ENCODE measurements at places on chromosomes 7 and 10.

DNA sequence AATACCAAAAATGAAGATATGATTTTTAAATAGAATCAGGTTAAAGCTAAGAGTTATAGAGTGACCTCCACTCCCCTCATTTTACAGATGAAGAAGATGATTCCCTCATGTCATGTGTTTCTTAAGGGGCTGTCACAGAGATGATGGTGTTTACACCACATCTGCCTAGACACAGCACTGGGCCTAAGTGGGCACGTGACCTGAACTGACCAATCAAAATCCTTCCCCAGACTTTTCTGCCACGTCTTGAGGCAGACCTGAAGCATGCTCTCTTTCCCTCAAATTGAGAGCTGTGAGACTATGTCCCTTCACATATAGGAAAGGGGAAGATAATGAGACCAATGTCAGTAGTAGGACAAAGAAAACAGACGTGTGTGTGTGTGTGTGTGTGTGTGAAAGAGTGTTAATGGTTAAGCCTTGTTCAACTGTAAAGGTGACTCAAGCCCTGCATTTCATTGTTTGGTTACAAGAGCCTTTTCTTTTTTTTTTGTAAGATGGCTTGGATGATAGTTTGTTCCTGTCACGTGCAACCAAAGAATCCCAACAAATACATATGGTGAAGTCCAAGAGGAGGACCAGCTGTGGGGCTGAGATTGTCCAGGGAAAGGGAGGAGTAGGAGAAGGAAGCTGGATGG lies 172.8 kb upstream of the AOAH start:
- DNase-seq: no peak

DNA sequence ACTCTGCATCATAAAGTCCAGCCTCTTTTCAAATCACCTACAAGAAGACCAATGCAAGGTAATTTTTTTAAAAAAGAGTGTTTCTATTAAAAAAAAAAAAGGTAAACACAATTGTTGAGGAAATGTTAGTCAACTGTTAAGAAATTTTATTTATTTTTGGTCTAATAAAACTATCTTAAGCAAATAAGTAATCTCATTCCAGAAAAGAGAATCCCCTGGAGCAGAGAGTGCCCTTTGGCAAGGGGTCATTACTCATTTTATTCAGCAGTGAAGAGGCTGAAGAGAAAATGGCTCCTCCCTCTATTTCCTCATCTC lies 63.4 kb upstream of the GSDME start:
- no peak for DNase-seq

GRCh38 chr7:25789701-25790640 lies 362.0 kb upstream of the NFE2L3 start:
- no peak for DNase-seq

DNA sequence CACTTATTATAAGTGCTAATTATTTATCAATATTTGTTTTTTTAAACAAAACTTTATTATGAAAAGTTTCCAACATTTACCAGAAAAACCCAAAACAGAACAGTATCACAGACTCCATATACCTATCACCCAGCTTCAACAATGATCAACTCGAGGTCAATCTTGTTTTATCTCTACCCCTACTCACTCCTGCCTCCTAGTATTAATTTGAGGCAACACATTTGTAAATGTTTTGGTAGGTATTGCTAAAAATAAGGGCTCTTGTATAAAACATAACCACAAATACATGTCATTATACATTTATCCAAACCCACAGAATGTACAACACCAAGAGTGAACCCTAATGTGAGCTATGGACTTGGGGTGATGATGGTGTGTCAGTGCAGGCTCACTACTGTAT lies 15.9 kb upstream of the CDH23 start:
- DNase-seq: no peak

DNA sequence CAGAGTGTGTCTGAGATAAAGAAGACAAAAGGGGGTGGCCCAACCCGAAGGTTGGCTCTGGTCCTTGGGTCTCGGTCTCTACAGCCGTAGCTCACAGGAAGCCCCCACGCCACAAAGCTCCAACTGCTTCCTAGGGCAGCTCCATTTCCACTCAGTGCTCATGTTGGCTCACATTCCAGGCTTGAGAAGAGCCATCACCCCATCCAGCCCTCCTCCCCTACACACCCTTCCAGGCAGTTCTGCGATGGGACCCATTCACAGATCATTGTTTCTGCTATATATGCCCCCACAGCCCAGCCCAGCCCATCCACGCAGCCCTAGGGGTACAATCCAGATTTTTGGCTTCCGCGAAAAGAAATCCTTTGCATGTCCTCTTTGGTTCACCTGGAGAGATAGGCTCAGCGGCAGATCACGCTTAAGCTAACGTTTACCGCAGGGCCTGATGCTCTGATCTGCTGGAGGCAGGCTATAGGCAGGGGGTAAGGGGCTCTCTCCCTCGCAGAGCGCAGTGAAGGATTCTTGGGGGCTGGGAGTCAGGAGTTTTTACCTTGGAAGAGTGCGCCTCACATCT lies 6.2 kb upstream of the HOXA11 start:
- DNase-seq: no peak

DNA sequence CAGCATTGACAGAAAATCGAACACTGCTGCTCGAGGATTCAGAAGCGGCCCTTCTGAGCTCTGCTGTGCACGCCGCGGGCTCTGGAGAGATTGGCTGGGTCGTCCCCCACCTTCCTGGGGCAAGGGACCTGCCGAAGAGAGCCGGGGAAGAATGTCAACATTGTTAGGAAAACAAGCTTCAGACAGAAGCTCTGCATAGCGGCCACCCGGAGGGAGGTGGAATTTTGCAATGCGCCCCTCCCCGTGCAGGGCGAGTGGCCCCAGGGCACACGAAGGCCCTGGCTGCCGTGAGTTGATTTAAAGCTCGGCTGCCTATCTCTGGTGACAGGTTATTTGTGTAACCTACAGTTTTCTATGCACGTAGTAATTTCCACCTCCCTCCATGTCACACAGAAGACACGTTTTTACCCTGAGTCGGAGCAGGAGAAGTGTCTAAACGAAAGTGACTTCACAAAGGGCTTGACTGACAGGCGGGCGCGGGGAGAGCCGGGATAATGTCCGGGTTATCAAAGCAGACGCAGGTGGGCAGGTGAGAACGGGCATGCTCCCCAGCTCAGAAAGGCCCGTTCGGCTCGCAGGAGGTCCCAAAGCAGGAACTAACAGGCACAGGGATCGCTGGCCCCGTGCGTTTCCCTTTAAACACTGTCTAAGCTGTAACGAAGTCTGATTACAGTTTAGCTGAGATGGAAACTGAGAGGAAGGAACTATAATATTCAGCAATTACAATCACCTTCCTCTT lies 84.6 kb downstream of the PDGFA start:
- DNase-seq: no peak

- no peak for DNase-seq
These were observed 27.1 kb downstream of the ZNF775 start for GRCh38 chr7:150406312-150406566.

DNA sequence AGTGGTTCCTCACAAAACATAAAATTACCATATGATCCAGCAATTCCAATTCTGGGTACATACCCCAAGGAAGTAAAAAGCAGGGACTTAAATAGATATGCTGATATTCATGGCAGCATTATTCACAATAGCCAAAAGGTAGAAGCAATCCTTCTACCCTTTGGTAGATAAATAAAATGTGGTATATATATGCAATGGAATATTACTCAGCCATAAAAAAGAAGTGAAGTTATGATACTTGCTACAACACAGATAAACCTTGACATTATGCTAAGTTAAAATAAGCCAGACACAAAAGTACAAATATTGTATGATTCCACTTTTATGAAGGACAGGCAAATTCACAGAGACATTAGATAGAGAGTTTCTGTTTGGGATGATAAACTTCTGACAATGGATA lies 13.3 kb downstream of the JMJD1C start:
- DNase-seq: no peak

DNA sequence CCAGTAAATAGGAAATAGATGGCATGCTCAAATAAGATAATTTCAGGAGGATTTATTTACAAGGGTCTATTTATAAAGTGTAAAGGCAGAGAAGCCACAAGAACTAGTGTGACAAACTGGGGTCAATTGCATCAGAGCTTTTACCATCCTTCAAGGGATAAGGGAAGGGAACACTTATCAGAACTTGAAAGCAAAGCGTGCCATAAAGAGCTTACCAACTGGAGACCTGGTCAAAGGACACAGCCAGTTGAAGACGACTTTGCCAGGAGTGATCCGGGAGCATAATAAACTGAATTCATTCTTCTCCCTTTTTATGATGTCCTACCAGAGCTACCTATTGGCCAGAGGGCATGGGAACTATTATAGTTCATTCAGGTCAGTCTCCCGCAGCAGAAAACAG lies 3.2 kb upstream of the PPP1R3A start:
- DNase-seq: no peak

GRCh38 chr10:125084191-125084613 lies 76.2 kb downstream of the CTBP2 start:
- no peak for DNase-seq

DNA sequence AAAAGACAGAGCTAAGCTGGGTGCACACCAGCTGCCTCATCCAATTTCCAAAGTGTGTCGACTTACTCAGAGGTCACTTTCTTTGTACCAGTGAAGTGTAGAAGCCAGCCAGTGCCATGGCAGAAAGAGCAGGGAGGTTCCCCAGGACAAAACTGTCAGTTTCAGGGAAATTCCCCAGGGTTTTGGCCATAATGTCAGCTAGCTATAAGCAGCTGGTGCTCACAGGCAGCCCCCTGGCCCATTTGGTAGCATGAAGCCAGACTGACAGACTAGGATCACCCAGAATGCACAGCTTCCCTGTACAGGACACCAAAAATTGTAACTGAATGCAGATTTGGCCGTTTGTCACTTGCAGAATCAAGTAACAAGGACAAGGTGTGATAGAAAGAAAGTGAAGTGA lies 28.6 kb downstream of the MRPL32 start:
- no peak for DNase-seq

DNA sequence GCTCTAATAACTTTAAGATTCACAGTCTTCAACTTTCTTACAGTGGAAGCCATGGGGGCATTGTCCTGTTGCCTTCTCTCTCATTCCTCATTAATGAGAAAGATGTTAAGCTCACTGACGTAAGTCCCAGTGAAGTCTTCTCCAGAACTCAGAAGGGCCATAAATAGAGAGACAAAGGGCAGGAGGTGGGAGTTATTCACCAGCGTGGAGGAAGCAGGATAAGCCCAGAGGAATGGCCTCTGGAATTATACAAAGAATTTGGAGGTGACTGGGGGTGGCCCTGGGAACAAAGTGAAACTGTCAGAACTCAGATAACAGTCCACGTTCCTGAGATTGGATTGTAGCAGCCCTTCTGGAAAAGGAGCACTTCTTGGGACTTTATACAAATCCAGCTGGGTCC lies 52.4 kb downstream of the SORBS1 start:
- DNase-seq: no peak

DNA sequence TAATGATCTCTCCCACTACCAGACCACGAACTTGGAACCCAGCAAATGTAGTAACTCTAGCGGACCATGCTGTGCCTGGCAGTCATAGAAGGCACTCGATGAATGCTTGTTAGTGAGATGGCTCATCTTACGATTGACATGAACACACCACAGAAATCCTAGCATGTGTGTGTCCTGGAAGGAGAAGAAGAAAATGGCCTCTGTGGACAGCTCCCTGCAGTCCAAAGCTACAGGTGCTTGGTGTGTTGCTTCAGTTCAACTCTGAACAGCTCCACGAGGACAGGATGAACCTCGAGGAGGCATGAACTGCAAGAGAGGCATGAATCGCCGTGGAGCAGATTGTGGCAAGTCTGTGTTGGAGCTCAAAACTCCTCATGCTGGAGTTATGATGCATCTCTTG lies 93.5 kb downstream of the KLF6 start:
- no peak for DNase-seq

- no peak for DNase-seq
These were observed 13.4 kb downstream of the SHH start for GRCh38 chr7:155798673-155799439.

- no peak for DNase-seq
These were observed 82.6 kb downstream of the CUBN start for GRCh38 chr10:17046989-17047388.

DNA sequence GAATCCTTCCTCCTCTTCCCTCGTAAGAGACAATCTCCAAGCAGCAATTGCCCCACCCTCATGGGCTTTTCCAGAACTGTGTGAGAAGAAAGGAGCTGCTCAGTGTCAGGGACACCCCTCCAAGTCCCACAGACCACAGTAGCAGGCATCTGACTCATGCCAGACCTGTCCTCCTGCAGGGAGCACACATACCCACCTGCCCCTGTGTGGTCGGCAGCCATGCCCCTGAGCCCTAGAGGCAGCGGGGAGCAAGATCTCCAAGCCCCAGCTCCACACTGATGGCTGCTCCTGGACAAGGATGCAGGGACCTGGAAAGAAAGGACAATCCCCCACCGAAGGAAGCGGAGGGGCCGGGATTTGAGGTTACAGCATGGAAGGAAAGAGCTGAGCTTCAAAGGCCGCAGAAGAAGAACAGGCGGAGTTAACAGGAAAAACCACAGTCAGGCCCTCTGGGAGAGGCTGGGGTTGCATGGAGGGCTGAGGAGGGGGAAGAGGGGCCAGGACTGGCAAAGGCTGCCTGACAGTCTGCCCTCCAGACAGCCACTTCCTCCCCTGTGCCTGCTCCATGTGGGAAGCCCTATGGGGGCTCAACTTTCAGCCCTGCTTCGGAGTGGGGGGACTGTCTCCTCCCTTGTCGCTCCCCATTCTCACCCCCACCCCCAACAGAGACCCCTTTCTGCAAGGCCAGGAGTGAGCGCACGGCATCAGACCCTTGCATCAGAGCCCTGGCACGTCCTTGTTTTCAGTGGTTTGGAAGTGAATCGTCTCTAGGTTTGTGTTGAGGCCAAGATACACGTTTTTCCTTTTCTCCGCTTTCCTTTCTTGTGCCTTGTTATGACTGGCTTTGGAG lies 46.8 kb downstream of the ASB13 start:
- no peak for DNase-seq

- no peak for DNase-seq
These were observed 93.7 kb downstream of the MDFIC start for GRCh38 chr7:115015619-115016018.

DNA sequence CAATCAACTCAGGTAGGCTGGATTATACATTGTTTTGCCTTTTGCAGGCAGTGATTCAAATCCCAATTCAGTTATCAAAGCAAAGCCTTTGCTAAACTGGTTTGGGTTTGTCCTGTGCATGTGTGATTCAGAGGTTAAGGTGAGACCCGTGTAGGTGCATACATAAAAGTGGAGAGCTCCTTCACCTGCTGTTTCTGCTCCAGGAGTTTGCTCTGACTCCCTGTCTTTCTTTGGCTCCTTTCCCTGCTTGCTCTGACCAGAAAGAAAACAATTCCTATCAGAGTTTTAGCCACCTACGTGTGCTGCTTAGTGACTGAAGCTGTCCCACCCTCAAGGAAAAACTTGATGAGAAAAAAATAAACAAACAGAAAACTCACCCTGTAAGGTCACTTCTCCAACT lies 101.1 kb downstream of the TPST1 start:
- no peak for DNase-seq
